Hematopoietic multipotent progenitor cell (in vitro differentiated cells): ENCODE measurements at places on chromosomes 11 and 22. TPM values are rescaled to one million over a fixed set of nuclear protein-coding genes. Genes with fewer than 3 reads are reported as not detected.
A peak's percentile ranks its signal among the peaks of the same experiment; 100 is the strongest.

- DNase-seq: no peak
These were observed 1413.5 kb upstream of the RAG2 start for GRCh38 chr11:38011496-38011895.

APOC3 gene
- not detected for total RNA-seq

- DNase-seq: peak; percentile 83
These were observed 29.5 kb upstream of the ANO5 start for GRCh38 chr11:22163394-22163797.

GRCh38 chr11:66119348-66120133 lies 49.5 kb downstream of the PACS1 start:
- no peak for DNase-seq

DNA sequence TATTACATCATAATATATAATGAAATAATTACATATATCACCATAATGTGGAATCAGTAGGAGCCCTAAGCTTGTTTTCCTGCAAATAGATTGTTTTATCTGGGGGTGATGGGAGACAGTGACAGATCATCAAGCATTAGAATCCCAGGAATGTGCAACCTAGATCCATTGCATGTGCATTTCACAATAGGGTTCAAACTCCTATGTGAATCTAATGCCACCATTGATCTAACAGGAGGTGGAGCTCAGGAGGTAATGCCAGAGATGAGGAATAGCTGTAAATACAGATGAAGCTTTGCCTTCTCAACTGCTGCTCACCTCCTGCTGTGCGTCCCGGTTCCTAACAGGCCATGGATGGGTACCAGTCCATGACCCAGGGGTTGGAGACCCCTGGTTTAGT lies 63.8 kb upstream of the CHORDC1 start:
- DNase-seq: no peak

DNA sequence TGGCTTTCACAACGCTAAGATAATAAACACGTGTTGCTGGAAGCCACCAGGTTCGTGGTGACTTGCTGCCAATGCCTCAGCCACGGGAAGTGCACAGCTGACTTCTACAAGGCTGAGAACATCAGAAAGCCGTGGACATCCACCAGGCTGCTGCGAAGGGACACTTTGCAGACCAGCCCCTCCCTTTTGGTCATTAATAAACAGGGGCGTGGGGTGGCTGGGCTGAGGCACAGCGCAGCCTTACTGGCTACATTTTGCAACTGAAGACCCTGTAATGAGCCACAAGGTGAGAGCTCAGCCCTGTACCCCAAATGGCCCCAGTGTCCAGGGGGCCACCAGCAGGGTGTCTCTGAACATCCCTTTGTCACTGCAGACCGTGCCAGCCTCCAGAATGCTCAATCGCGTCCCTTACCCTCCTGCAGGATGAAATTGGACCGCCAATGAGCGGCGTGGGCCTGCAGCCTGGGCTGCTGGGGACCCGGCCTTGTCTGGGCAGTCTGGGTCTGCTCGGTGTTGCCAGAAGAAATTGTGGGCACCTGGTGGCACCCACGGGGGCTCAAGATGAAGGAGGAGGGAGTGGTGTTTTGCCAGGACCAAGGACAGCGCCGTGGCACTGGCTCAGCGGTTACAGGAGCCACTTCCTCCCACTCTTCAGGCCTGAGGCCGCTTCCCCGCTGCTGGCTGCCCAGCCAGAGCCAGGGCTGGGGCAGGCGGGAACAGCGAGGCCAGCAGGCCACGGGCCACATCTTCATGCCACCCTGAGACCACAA lies 181.9 kb downstream of the CTTN start:
- DNase-seq: no peak

DNA sequence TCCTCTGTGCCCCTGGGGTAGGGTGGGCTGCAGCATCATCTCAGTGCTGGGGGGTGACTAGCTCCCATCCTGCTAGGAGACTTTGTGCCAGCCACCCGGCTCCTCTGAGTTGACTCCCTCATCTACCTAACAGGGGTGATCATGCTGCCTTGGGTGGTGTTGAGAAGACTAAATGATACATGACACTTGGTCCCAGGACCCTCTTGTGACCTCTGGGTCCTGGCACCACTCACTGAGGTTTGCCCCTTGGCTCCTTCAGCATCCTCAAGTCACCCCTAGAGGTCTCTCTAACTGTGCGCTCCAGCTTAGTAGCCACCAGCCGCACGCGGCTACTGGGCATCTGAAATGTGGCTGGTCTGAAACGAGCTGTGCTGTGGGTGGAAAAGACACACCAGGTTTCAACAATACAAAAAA lies 72.1 kb downstream of the LRRC32 start:
- no peak for DNase-seq

DNA sequence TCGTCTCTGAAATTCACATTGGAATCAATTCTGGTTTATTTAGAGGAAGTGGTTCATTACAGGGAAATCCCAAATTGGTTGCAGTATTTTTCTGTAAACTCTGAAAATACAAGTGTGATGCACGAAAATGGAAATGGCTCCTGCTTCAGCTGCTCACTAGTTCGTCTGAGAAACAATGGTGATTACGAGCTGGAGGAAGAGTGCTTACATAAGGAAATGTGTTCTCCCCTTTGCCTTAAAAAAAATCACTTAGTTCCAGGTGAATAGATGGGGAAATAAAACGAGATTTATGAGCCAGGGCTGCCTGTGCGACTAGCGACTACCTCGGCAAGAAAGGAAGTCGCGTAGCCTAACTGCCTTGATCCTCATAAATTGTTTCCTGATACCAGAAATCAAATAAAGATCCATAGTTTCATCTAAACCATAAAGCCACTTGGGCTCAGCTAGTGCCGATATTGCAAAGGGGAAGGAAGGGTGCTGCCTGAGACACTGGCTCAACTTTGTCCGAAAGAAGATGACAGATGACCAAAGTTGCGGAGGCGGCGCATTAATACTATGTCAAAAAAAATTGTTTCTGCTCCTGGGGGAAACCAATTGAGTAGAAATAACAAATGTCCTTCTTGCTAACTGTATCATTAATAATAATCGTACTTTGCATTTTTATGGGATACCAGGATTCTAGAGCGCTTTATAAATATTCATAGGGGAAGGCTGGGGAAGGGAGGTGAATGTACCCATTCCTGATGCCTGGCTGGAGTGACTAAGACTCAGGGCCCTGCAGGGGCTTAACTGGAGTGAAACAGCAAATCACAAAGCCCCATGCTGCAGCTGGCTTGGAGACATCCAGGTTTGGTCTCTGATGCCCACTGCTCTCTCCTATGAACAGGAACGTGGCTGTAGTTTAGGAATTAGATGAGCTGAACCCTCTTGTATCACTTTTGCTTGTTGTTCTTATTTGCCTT lies 185.7 kb downstream of the BLID start:
- no peak for DNase-seq

- peak; percentile 59 for DNase-seq
These were observed 31.8 kb downstream of the EIF3M start for GRCh38 chr11:32615422-32615821.

DNA sequence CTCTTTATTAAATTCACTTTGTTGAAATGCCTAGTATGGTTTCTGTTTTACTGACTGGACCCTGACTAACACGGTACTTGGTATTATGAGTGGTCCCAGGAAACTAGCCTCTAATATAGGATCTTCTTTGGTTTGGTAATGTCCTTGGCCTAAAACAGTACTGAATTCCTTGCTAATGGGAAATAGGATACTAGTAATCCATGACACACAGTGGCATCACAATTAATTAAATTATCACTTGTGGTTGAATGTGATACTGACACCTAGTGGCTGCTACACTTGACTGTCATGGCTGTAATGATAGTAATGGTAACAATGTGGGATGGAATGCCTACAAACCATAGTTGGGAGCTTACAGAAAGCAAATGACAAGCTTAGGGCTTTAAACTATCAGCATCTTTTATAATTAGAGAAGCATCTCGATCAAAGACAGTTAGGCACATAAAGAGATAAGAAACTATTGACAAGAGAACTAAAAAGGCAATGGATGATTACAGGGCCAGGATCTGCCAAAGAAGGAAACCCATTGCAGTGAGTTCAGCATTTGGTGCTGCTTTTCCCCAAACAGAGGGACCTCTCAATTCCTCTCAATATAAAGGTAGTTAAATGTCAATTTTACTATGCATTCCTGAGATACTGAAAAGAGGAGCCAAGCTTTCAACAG lies 8.6 kb downstream of the DNHD1 start:
- DNase-seq: peak; percentile 60

OR51B4 gene
- 0.54 TPM for total RNA-seq

- no peak for DNase-seq
These were observed 7.2 kb upstream of the RASGRP2 start for GRCh38 chr11:64751136-64751535.

GAS2L1 gene
- total RNA-seq: 9.7 TPM

ASCL2 gene
- total RNA-seq: 6.7 TPM

TMEM45B gene
- 0.27 TPM for total RNA-seq

DNA sequence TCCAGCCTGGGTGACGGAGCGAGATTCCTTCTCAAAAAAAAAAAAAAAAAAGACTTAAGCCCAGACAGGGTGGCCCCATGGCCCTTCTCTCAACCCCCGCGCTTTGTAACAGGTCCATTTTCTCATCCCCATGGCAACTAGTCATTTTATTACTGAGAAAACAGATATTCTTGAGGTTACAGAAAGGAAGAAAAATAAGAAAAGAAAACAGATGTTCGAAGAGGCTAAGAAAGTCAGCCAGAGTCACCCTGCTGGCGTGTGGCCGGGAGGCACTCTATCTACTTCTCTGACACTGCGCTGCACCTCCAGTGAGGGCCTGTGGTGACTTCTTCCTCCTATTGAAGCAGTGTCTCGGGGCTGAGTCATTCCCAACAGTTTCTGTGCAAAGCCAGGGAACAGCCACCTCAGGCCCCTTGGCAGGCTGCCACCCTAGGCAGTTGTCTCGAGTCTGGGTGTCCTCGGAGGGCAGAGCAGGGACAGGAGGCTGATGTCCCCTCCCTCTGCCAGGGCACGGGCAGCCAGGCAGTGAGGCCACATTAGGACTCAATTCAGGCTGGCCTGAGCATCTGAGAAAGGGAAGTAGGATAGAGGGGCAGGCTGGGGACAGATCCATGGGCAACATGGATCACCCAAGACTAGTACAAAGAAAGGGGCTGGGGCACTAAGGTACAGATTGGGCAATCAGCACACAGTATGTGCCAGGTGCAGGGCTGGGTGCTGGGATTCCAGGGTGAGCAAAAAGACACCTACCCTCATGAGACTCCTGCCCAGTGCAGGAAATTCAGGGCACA lies 16.4 kb upstream of the SYVN1 start:
- DNase-seq: peak; percentile 99

DNA sequence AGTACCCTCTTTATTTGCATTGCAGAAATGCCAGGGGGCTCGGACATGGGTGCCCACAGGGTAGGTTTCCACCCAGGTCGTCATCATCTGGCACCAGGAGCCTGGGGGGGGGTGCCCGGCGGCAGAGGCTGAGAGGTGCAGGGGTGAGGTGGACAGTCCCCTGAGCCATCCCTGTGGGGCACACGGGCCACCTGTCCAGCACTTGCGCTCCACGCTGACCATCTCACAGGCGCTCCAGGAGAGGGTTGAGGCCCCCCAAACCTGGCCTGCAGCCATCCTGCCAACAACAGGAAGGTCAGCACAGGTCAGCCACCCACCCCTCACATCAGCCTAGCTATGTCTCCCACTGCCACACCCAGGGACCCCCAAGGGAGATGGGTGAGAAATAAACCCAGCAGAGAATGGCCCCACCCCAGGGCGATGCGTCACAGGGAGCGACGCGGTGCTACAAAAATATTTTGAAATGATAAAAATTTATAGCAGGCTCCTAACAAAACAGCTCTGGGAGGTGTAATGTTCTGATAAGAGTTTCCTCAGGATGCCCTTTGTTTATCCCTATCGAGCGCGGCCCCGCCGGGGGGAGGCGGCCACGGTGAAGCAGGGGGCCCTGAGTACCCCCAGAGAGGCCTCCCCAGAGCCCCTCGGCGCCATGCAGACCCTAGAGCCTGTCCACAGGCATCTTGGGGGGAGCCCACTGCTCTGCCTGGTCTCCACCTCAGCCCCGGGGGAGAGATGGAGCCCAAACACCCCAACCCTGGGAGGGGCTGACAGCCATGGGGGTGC lies 21.0 kb upstream of the GNB1L start:
- DNase-seq: no peak

GRCh38 chr22:23393721-23394320 lies 186.3 kb downstream of the IGLL1 start:
- DNase-seq: no peak

- no peak for DNase-seq
These were observed 957.6 kb upstream of the CCDC90B start for GRCh38 chr11:84243629-84244263.

GRCh38 chr22:17754233-17754925 lies 19.9 kb downstream of the BID start:
- no peak for DNase-seq

NAV2 gene
- total RNA-seq: 0.27 TPM

GRCh38 chr22:25497181-25497641 lies 67.3 kb upstream of the GRK3 start:
- DNase-seq: no peak

GRCh38 chr22:43654271-43654670 lies 157.8 kb downstream of the EFCAB6 start:
- no peak for DNase-seq

DNA sequence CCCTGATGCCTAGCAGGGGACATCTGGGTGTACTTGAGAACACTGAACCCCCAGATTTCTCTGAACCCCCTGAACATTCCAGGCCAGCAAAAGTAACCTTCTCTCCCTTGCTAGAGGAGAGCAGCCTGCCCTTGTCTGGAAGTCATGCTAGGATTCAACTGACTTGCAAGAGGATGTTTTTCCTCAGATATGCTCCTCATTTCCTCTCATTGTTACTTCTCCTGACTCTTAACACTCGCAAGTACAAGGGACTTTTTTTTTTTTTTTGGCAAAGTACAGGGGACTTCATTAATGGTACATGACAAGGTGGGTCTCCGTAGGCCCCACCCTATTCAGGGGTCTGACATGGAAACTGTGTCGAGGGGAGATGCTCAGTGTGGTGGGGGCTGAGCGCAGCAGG lies 6.3 kb upstream of the MCHR1 start:
- no peak for DNase-seq

- no peak for DNase-seq
These were observed 425.8 kb upstream of the B3GAT1 start for GRCh38 chr11:134837887-134838232.

POLDIP3 gene
- total RNA-seq: 37.4 TPM

DNA sequence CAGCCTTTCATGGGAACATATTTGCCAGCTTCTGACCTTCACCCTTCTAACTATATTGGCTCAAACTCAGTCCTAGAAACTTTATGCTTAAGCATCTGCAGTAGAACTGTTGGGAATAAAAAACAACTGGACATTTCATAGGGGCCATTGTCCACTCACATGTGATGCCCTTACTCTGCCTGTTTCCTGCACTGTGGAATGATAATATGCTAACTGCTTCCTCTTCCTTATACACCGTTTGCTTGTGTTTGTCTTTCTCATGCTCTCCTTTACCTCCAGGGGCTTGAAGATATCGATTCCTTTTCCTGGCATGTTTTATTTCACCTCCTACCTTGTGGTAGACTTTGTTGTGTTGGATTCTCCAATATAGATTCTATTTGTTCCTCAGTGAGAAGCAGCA lies 333.0 kb upstream of the DDI1 start:
- no peak for DNase-seq
